HuH-7.5 (cell line): ENCODE measurements at places on chromosomes 13 and 19.

DNA sequence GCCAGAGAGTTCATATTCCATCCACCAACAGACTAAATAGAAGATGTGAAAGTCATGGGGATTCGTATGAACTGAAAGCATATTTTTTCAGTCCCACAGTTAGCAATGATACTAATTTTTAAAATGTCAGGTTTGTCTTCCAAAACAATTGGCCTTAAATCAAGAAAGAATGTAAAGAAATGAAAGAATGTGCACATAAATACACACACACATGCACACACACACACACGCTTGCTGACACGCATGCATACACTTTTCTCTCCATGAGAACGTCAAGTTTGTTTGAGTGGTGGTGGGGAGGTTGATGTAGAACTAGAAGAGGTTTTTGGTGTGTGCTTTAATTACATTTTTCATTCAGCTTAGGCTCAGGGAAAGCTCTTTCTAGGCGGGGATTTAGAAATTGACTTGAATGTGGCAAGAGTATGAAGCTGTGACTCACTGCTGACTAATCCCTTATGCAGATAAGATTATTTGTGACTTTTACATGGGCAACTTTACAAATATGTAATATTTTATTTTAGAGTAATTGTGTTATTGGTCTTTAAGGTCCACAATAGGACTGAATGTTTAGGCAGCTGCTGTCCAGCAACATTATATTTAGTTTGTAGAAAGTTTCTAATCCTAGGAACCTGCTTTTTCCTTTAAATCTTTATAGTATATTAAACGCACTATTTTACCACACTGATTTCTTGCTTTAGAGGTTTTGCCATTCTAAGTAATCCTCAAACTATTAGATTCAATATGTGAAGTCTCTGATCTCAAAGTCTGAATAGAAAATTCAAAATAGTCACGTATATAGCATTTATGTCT lies 18.8 kb downstream of the FLT1 start:
- DNase-seq = no peak

GRCh38 chr19:4149518-4150288 lies 3.7 kb upstream of the CREB3L3 start:
- DNase-seq = no peak

DNA sequence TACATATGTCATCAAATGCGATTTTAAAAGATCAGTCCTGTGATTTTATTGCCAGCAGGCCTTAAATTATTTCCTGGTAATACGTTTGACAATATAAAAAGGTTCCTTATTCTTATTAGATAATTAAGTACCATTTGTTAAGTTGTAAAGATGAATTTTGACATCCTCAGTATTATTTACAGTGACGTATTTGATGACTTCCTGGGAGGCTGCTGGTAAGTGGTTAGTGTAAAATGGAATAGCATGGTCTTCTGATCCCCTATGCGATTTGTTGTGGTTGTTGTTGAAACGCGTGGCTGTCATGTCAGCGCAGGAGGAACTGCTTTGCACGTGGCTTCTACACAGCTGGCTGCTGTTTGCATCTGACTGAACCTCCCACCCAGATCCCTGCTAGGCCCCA lies 99.7 kb downstream of the DCLK1 start:
- no peak for DNase-seq

- DNase-seq = no peak
Observed at GRCh38 chr19:17687141-17687856, 855 bp downstream of the UNC13A start.

- no peak for DNase-seq
Observed at GRCh38 chr13:61247149-61247936, 168.3 kb downstream of the PCDH20 start.
